HuH-7.5 (cell line): ENCODE measurements at places on chromosomes 1 and 21.

GRCh38 chr1:121483234-121483633 lies 298.5 kb downstream of the SRGAP2C start:
- no peak for DNase-seq

DNA sequence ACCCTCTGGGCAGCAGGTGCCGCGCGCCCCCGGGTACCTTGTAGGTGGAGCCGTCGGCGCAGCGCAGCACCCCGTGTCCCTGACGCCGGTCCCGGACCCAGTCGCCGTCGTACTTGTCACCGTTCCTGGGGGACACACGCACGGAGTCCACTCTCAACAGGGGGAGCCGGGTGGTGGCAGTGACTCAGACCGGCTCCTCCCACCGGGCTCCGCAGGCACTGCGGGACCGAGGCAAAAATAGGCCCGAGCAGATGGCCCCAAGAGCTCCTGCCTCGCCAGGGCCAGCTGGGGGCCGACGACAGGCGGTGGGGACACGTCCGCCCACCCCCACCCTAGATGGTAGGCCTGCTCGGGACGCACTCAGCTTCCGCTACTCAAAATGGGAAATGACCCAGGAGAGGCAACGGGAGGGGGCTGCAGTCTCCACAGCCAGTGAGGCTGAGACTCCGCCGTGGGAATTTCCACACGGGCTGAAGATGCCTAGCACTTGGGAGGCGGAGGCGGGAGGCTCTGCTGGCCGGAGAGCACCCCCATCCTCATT lies 6.3 kb downstream of the MORN1 start:
- no peak for DNase-seq

DNA sequence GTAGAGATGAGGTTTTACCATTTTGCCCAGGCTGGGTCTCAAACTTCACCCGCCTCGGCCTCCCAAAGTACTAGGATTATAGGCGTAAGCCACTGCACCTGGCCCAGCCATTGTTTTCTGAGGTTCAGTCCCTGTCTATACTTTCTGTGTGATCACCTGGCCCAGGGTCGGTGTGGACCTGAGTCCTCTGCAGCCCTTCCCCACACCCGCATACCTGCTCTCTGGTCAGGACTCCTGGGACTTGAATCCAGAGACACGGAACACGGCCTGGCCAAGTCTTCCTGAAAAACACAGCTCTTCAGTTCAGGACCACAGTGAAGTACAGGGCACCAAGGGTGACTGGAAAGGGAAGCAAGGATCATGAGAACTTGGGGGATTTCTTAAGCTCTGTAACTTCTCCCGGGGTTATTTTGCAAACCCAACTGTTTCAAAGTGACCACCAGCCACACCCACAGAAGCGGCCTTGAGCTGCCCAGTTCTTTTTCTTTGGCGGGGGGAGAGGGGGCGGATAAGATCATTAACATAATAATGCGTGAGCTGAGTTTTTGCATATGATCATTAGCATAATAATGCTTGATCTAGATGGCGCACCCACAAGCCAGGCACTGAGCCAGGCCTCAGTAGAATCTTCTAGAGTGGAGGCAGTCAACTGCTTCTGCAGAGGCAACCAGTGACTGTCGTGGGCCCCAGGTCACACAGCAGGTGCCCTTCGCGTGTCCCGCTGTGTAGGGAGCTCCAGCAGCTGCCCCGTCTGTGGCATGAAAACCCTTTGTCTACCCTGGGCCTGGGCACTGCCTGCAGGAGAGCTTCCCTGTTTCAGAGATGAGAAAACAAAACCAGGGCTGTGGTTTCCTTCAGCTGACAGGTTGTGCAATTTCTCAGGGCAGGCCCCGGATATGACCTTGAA lies 1.7 kb upstream of the NADK start:
- no peak for DNase-seq

- no peak for DNase-seq
Measured at GRCh38 chr1:110948038-110948810, 15.5 kb downstream of the LRIF1 start.

- no peak for DNase-seq
Measured at GRCh38 chr21:28833182-28833581, 159.5 kb downstream of the LTN1 start.

DNA sequence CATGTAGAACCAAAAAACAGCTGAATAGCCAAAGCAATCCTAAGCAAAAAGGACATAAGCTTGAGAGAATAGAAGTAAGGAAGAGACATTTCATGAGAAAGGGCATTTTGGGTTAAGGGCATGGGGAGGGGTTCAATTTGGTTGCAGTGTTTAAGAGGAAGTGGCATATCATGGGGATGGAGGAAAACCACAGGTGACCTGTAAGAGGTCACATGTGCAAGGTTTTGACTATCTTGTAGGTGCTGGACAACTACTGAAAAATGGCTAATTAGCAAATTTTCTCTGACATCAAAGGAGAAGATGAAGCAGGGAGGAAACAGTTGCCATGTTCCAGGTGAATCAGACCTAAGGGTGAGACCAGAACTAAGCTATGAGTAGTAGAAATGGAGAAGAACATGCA lies 31.3 kb upstream of the ROR1 start:
- DNase-seq, result no peak

DNA sequence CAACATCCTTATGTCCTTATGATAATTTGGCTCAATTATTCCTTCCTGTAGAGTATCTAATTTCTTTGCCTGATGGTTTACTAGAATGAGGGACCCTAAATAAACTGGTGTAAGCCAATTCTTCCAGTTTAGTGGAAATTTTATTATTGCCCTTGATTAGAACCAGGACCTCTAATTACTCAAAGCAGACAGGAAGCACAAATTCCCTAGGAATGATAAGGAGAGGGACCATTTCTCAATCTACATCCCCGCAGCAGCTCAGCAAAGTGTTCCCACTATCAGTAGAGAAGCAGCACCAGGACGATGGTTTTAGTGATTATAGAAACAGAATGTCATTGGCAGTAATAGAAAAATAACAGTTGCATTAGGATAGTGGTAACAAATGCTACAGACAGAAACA lies 97.1 kb downstream of the PLPPR4 start:
- DNase-seq, result no peak

- no peak for DNase-seq
Measured at GRCh38 chr1:29650041-29650400, 413.7 kb downstream of the PTPRU start.

DNA sequence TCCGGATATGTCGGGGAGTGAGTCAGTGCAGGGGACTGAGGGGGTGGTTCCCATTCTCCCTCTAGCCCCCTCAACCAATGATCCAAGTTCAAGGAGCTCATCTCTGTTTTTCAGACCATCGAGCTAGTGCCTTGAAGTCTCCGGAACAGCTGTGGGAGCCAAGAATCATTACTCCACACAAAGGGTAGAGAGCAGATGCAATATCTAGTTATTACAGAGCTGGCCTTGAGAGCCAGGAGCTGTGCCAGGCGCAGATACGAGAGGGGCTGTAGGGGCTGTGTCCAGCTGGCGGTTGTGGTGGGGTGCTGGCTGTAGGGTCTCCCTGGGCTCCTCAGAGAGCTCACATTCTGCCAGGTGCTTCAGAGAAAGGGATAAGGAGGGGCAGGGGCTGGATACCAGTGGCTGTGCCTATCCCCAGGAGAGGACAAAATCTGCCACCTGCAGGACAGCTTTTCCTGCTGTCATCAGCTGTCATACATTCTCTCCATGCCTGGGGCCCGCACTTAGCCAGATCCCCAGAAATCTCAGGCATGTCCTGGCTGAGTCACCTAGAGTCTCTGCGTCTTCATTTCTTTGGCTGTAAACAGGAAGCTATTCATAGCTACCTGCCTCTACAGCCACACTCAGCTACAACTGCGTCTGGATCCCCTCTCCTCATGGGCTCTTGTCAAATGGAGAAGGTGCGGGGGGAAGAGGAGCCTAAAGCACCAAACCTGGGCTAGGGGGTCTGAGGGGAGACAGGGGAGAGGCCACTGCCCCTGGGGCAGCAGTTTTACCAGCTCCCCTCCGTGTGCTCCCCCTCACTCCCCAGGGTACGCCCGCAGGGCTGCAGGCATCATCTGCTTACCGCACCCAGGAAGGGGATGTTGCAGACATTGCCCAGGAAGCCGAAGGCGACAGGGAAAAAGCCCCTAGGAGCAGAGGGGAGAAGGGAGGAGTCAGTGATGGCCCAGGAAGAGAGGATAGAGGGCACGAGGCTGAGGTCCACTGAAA lies 2.4 kb upstream of the KISS1 start:
- no peak for DNase-seq

DNA sequence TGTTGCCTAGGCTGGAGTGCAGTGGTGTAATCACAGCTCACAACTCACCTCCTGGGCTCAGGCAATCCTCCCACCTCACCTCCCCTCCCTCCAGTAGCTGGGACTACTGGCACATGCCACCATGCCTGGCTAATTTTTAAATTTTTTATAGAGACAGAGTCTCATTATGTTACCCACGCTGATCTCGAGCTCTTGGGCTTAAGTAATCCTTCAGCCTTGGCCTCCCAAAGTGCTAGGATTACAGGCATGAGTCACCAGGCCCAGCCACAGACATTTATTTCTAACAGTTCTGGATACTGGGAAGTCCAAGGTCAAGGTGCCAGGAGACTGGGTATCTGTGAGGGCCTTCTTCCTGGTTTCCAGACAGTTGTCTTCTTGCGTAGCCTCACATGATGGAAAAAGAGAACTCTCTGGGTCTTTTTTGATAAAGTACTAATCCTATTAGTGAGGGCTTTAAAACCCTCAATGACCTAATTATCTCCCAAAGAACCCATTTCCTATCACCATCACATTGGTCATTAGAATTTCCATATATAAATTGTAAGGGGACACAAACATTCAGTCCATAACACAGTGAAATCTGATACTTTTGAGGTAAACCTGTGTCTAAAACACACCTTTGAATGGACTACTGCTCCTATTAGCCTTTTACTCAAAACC lies 67.9 kb downstream of the PHACTR4 start:
- no peak for DNase-seq

DNA sequence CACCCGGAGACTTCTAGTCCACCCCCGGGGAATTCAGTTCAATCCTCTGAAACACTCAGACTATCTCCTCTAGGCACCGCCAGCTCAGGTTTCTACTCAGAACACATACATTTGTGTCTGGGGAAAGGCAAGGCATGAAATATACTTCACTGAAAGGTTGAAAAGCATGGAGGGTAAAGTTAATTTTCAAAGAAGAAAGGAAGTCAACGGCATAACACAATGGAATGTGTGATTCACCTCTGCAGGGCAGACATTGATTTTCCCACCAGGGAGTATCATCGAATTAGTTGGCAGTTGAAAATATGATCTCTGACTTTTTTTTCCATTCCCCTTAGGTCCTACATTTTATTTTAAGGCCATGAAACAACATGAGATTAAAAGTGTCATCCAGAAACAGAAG lies 669.4 kb downstream of the SMYD3 start:
- no peak for DNase-seq

DNA sequence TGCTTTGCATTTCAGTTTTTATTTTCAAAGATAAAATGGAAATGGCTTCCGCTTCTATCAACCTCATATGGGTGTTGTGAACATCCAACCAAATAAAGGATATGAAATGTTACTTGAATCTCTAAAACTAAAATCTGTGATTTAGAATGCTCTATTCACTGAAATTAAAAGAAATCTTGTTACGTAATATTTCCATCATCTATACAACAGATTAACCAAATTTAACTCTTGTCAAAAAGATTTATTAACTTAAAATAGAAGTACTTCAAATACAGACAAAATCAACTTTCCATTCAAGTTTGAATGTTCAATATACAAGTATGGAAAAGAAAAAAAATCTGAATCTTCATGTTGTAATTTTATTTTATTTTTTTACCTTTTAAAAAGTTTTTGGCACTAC lies 18.7 kb downstream of the PRPF38A start:
- DNase-seq, result no peak

GRCh38 chr1:32623775-32624174 lies 26.6 kb downstream of the ZBTB8OS start:
- DNase-seq, result no peak
